ENCODE measurements at places on chromosomes 7 and 10.

GRCh38 chr10:131109726-131110125, 201.8 kb downstream of the TCERG1L start:
- DNase-seq, result no peak

- DNase-seq, result no peak
These were observed 13.8 kb downstream of the LRRC4 start for GRCh38 chr7:128017460-128017859.

DNA sequence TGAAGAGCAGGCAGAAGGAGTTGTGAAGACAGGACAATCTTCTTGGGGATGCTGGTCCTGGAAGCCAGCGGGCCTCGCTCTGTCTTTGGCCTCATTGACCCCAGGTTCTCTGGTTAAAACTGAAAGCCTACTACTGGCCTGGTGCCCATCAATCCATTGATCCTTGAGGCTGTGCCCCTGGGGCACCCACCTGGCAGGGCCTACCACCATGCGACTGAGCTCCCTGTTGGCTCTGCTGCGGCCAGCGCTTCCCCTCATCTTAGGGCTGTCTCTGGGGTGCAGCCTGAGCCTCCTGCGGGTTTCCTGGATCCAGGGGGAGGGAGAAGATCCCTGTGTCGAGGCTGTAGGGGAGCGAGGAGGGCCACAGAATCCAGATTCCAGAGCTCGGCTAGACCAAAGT, 1.5 kb downstream of the CHPF2 start:
- no peak for DNase-seq

DNA sequence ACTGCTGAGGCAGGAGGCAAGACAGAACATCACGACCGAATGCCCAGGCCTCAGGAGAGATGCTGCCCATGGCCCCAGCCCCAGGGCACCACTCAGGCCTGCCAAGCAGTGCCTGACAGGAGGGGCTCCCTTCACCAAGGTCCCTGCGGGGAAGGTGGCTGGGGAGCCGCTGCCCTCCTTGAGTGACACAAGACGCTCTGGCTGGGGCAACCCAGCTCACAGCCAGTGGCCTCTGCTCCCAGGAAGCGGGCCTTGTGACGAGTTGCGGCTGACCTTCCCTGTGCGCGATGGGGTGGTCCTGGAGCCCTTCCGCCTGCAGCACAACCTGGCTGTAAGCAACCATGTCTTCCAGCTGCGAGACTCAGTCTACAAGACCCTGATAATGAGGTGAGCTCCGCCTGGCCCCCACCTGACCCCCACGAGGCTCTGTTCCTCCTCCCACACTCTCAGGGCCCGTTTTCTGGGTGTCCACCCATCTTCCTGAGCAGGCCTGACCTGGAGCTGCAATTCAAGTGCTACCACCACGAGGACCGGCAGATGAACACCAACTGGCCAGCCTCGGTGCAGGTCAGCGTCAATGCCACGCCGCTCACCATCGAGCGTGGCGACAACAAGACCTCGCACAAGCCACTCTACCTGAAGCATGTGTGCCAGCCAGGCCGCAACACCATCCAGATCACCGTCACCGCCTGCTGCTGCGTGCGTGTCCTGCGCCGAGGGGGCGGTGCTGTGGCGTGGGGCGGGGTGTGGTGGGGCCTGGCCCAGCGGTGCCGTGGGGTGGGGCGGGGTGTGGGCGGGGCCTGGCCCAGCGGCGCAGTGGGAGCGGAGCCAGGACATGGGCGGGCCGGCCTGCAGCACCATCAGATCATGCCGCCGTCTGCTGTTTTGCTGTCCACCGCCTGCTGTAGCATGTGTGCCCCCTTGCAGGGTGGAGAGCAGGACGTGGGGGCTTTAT, 12.8 kb downstream of the ZMIZ2 start:
- no peak for DNase-seq

GRCh38 chr10:35470925-35471315, 134.2 kb upstream of the GJD4 start:
- DNase-seq, result no peak

GRCh38 chr7:132080967-132081668, 495.2 kb downstream of the PLXNA4 start:
- no peak for DNase-seq

- peak; percentile 51 for DNase-seq
These were observed 281.9 kb downstream of the CAMK1D start for GRCh38 chr10:12631216-12631615.

DNA sequence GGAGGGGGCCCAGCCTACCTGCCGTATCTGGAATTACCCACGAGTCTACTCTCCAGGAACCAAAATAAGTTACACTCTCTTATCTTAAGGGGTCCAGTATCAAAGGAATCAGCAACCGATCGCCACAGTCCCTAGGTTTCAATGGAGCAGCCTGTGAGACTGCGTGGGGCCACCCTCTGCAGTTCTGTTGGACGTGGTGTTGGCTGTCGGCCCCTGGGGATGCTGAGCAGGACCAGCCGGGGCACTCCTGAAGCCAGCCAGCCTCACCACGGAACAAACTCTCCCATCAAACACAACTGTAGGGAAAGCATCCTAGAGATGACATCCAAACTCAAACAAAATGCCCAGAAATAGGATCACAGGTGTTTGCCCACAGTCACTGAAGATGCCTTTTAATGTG, 25.5 kb upstream of the ABLIM1 start:
- no peak for DNase-seq

DNA sequence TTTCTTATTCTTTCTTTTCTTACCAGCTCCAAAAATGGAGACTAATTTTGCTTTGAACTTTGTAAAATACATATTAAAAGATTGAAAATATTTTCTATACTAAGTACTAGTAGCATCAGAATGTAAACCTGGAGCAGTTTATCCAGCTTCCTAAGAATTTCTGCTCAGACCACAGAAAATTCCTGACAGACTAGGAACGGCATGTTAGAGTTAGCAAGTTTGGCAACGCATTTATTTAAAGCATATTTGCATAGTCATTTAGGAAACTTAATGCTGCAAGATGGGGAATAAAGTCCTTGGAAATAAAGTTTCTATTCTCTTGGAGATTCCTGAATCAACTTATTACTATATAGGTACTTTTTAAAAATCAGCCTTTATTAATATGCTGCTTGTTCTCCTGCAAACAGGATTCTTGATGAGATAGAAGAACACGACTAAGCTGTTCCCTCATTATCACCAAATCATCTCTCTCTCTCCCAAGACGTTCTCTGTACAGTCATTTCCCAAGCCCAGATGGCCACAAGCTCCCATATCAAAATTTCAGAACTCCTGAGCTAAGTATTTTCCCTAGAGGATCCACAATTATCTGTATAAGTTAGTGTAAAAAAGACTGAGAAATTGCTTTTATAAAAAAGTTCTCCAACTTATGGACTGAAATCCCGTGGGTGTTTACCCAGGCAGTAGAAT, 305.8 kb upstream of the NEBL start:
- DNase-seq, result no peak

DNA sequence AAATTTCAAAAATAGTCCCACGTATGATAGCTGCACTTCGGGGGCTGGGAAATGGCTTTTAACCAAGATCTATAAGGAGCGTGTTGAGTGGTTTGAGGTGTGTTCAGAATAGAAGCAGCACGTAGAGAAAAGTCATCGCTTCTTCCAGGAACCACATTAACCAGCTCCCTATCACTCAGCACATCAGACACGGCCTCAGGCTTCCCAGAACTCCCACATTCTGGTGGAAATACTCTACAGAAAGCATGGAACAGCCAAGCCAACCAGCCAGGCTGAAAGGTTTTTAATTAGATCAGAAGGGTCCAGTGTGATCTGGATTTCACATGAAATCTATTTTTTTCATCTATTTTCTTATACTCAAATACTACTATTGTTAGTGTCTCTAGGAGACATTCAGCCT, 231.5 kb upstream of the NRP1 start:
- no peak for DNase-seq

DNA sequence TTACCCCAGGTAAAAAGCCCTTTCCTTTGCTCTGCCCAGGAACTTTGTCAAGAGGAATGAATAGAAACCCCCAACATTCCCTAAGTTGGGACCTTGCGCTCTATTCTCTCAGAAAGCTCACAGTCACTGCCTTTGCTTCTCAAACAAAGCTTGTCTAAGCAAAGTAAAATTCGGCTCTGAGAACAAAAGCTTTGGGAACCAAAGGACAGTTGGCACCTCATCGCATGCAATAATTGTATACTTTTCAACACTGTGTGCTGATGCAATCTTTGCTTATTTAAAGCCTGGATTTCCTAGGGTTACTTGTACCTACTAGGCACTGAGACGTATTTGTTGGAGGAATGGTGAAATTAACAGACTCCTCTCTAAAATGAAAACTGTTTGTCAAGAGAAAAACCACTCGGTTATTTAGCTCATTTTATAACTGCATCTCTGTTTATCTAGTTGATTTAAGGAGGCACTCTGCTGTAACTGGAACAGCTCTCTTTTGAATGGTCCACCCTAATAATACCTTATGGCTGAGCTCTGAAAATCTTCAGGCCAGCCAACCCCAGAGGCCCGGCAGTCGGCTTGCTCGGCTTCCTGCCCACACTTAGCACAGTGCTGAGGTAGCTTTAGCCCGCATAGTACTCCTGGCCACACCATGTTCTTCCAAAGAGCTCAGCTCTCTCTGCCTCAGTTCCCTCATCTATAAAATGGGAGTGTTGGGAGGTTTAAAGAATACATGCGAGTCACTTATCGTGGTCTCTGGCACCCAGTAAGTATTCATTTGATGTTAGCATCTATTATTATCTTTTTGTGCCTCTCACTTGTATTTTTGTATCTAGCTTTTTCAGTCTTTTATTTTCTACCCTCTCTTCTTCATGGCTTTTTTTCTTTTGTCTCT, 80.2 kb upstream of the PRR15 start:
- peak; percentile 30 for DNase-seq

GRCh38 chr7:47366211-47366610, 215.7 kb downstream of the TNS3 start:
- peak; percentile 28 for DNase-seq

DNA sequence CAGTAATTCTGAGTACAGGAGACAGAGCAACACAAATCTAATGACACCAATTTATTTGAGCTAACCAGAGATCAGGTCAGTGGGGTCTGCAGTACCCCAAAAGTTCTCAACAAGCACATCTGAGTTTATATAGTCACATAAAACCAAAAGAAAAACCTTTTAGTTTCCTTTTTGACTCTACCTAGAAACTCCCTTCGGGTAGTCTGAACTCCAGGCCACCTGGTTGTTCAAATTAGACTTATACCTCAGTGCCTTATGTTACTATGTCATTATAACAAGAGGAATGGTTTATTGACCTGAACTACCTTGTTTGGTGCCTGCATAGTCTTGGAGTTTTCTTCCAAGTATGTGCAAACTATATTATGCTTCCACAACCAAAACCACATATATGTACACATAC, 14.6 kb downstream of the ZCWPW1 start:
- DNase-seq, result no peak

- no peak for DNase-seq
These were observed 16.8 kb downstream of the AKR1B15 start for GRCh38 chr7:134565643-134566136.

- DNase-seq, result peak; percentile 75
These were observed 10.9 kb upstream of the LGI1 start for GRCh38 chr10:93746844-93747284.

- DNase-seq, result no peak
These were observed 35.5 kb upstream of the PTPRZ1 start for GRCh38 chr7:121837462-121837861.

DNA sequence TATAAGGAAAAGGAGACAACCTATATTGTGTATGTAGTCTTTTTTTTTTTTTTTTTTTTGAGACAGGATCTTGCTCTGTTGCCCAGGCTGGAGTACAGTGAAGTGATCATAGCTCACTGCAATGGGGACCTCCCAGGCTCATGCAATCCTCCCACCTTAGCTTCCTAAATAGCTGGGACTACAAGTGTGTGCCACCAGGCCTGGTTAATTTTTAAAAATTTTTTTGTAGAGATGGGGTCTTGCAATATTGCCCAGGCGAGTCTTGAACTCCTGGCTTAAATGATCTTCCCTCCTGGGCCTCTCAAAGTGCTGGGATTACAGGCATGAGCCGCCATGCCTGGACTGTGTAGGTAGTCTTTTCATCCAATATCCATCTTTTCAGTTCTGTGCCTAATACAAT, 78.7 kb upstream of the ARHGAP21 start:
- DNase-seq, result no peak

DNA sequence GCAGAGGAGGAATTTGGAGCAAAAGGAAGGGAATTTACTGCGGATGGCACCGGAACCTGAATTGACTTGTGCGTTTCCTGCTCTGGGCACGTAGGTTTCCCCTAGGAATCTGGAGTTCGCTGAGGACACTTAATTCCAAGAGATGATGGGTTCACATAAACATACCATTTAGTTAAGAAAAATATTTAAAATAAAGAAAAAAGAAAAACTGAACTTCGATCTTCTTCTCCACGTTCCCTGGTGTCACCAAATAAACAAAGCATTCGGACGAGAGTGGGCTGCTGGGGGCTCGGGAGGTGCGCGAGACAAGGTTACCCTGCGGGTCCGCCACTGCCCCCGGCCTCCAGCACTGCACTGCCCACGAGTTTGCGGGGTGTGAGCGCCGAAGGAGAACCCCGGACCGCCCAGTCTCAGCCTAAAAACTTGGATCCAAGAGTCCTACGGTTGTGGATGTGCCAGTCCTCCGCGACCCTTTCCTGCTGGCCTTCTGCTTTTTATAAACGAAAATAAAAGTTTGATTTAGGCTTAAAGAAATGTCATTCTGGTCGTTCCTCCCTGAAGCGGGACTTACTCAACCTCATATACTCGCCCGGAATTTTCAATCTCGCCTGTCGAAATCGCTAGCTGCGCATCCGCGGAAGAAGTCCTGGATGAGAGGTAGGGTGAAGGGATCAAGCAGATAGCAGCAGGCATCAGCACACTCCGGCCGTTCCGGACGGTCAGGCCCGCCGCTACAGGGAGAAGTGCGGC, 30.3 kb downstream of the SKIDA1 start:
- DNase-seq, result no peak

DNA sequence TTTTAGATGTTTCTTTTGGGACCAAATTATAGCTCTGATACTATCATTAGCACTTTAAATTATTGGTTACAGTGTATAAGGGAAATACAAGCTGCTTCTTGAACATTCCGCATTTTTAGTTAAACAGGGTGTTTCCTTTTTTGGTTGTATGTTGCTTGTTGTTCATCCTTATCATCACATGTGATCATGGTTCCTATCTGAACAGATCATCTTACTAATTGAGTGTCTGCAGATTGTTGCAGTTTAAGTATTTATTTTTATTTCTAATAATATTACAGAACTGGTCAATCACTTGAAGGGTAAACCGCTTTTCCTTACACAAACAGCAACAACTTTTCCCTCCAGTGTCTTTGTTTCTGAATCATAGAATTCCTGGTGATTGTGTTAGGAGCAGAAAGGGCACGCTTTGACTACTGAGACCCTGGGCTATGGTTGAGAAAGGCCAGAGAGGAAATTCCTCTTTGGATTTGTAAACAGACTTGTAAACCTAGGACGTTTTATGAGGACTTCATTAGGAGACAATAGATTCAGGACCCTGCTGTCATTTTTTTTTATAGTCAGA, 37.2 kb downstream of the CHN2 start:
- no peak for DNase-seq

Measured in NCI-H345 (cell line).